Astrocyte of the spinal cord (primary cell): ENCODE measurements at places on chromosomes 5 and 9.
A peak's percentile ranks its signal among the peaks of the same experiment; 100 is the strongest.

GRCh38 chr5:75349663-75350062 is 12.6 kb downstream of the HMGCR start:
- DNase-seq, result no peak

- DNase-seq, result peak; percentile 84
Observed at GRCh38 chr5:64210866-64211265, 45.2 kb downstream of the RNF180 start.

- no peak for DNase-seq
Observed at GRCh38 chr5:155260798-155261197, 247.2 kb downstream of the KIF4B start.

GRCh38 chr5:45737153-45737552 is 41.0 kb upstream of the HCN1 start:
- DNase-seq, result no peak

DNA sequence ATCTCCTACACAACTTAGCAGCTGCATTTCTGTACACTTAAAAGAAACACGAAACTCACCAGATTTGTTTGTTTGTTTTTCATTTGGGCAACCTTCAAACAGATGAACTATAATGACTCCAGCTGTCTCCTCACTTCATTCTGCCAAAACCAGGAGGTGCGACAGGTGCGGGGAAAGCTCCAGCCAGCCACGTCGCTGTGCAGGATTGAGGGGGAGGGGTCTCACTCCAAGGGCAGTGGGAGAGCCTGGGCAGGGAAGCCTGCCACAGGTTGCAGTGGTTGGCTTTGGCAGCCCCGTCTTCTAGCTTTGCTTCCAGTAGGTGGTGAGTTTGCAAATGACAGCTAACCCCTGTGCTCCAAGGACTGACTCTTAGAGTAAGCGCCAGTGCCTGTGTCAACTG is 215.8 kb downstream of the CEMIP2 start:
- DNase-seq, result no peak

- DNase-seq, result no peak
Observed at GRCh38 chr5:137481596-137481995, 17.5 kb downstream of the SPOCK1 start.

DNA sequence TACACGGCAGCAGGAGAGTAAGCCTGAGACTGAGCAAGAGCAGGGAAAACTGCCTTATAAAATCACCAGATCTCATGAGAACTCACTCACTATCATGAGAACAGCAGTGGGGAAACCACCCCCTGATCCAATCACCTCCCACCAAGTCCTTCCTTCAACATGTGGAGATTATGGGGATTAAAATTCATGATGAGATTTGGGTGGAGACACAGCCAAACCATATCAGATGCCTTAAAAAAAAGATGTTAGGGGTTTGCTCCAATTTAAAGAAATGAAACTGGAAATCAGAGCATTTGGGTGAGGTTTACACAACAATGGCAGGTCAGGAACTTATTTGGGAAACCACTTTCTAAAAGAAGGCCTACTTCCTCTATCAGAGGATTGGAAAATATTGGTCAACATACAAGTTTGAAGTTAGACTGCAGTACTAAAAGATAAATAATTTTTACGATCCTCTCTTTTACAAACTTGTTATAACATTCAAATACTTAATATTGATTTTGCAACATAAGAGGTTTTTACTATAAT is 105.1 kb downstream of the FBN2 start:
- DNase-seq, result no peak

GRCh38 chr5:98483301-98483685 is 290.2 kb upstream of the RGMB start:
- no peak for DNase-seq

DNA sequence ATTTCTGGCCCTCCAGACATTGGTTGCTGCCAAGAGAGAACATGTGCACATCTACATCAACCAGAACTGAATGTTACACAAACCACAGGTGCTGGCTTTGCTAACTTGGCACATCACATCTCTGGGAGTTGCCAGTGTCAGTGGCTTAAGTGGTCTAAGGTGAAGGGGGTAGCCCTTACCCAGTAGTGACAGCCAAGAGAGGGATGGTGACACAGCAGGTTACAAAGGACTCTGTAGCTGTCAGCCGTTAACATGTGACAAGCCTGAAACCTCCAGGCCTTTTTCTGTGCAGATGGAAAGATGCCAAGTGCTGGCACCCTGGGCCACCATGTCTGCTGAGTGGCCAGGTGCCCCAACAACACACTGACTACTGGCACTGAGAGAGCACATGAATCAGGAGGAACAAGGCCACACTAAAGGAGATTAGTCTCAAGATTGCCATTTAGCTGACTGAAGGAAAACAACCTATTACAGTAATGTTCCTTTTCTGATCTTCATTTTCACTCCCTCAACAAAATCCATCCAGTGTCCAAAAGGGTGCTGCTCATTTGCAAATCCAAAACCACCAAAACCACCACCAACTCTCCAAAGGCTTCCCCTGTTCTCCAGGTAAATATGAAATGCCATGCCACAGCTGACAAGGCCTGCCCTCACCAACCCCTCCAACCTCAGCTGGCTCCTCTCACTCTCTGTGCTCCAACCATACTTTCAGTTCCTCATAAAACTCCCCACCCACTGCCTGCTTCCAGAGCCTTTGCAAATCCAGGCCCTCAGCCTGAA is 20.2 kb downstream of the SIL1 start:
- no peak for DNase-seq

GRCh38 chr9:77982581-77983319 is 48.9 kb downstream of the GNAQ start:
- no peak for DNase-seq

DNA sequence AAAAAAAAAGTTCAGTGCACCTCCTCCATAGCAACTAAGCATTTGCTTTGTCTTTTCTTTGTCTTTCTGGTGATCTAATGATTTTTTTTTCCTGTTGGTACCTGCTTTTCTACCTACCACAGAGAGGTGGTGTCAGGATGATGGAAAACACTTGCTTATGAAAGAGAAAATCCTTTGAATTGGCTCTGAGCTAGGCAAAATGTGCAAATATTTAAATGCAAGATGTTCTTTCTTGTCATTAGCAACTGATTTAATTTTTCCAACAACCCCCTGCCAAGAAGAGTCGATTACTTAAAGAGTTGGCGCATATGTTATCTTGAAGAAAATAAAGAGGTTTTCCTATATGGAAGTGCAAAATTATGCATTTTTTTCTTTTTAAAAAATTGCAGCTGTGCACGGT is 37.7 kb downstream of the TNC start:
- no peak for DNase-seq
